Stimulated activated CD4-positive, alpha-beta T cell treated with anti-CD3 and anti-CD28 coated beads, TNF-alpha, amount 100 ng/mL, for 24 hours (primary cell): ENCODE measurements at places on chromosomes 12 and 14.

GRCh38 chr14:39322807-39323206 is 89.1 kb downstream of the MIA2 start:
- DNase-seq: no peak

GRCh38 chr12:76417116-76417515 is 68.9 kb upstream of the BBS10 start:
- DNase-seq: no peak

- DNase-seq: no peak
Measured at GRCh38 chr14:54189748-54190354, 207.0 kb upstream of the CDKN3 start.

GRCh38 chr14:28773861-28774691 is 7.5 kb downstream of the FOXG1 start:
- no peak for DNase-seq

DNA sequence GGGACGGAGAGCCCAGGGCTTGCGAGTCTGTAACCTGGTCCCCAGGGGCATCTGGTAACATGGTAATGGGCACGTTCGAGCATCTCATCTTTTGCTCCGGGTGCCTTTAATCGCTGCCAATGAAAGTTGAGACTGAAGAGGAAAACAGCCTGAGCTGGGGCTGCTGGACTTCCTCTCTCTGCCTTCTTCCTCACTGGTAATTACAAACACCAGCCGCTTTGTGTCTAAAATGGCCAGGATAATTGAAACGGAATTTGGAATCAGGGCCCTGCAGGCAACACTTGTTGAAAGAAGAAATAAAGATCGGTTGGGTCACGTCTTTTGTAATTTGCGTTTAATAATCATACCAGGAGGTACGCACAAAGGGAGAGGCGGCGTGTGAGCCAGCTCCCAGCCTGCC is 51.5 kb upstream of the GPATCH2L start:
- no peak for DNase-seq

DNA sequence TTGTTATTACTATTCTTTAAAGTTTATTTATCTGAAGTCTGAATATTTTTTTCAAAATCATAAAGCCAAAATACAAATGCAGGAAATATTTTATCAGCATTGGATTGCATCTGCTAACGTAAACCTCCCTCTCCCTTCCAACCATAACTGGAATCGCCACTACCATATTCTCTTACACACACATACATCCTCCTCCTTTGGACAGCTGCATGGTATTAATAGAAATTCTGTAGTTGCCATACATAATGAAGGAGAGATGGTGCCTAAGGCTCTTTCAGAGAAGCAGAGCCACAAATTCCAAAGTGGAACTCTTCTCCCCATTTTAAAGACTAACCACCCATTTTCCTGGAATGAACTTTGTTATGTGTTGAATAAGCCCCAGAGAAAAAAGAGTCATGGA is 352.7 kb downstream of the MDGA2 start:
- DNase-seq: no peak

DNA sequence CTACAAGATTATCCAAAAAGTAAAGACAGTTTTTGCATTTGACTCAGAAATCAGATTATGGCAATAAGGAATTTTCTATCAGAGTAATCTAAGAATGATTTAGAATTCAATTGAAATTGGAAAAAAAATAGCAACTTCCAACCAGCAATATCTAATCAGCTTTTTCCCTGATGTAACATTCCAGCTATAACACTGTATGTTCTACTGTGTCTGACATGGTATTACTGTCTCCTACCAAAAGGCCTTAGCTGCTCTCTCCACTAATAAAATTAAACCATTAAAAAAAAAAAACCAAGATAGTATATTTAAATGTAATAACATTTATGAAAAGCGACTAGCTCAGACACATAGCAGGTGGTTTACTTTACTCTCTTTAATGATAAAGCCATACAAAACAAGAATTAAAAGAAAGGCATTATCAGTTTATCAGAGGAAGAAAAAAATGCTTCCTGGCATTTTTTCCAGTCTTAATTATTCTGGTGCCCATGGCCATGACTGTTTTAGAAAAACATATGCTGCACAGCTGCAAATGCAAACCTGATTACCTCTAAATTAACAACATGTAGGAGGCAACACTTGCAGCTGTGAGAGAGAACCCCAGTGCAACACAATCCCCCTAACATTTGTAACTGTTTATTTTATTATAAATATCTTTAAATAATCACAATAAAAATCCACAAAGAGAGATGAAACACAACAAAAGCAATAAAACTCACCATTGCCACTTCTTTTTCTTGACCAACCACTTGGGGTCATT is 28.8 kb downstream of the PHLDA1 start:
- no peak for DNase-seq

DNA sequence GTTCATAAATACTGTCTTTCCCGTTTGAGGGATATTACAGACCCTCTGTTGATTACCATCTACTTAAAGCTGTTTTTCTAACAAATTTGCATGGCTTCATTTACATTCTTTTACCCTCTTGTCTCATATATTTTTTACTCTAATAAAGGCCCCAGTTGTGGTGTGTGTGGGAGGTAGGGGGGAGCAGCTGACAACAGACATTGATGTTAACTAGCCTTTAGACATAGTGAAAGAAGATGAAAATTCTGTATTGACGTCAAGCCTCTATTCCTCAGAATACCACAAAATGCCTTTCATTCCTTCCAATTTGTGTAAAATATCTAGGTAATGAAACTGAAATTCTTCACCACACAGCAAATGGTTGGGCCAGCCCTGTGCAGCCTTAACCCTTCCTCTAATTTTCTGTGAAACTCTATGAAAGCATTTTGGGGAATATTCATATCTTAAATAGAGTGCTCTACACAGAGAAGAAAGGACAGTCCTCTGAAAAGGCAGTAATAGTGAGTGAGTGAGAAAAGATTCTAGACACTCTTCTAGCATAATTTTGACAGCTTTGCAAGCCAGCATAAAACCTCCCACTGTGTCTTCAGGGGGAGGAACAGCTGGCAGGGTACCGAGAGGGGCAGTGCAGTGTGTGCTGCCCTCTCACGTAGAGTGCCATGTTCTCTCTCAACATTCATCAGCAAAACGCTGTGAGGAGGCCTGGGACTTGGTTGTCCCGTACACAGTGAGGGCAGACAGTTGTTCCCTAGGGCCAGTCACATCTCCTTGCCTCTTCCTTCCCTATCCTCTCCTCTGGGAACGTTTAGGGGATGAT is 20.1 kb upstream of the CERS5 start:
- DNase-seq: peak; percentile 17

DNA sequence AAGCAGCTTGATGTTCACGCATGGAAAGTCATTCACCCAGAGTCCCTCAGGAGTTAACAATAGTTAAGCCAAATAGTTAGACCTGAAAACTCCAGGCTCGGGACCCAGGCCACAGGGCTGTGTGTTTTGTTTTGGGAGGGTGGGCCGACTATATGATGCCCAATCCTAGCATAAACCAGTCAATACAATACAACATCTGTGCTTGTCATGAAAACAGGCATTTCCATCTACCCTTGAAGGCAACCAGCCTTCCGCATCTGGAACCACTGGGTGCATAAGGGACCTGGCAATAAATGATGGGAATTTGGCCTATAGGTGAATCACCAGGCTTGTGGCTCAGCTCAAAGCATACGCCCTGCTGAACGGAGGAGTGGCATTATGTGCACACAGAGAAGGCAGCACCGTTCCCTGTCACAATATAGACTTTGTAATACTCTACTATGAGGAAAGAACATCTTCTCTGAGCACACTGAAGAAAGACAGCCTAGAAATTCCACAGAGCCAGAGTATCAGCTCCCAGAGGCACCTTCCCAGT is 91.0 kb upstream of the FOXN3 start:
- DNase-seq: no peak

DNA sequence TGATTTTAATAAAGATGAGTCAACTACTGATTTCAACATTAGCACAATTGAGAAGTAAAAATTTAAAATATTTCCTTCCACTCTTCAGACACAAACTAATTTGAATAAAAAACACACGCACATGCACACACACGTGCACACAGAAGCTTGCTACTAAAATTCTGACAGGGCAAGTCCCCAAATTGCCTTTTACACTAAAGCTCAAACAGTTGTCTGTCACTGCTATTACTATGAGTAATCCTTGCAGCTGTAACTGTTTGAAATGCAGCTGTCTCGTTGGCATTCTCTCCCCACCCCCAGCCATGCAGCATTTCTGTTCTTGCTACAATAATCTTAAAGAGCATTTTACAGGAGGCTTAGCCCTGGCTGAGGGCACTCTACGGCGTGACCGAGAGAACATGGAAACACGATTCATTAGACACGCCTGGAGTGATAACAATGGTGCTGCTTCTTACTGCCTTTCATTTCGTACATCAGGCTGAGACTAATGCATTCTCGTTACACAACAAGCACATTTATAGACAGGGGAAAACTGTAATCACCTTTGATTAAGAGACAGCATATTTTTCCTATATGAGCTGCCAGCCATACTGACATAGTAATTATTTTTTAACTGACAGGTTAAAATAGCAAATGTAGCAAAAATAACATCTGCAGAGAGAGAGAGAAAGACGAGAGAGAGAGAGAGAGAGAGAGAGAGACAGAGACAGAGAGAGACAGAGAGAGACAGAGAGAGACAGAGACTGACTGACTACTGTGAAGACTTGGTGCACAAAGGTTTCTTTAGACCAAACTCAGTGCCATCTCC is 153.8 kb downstream of the MED13L start:
- DNase-seq: peak; percentile 8

DNA sequence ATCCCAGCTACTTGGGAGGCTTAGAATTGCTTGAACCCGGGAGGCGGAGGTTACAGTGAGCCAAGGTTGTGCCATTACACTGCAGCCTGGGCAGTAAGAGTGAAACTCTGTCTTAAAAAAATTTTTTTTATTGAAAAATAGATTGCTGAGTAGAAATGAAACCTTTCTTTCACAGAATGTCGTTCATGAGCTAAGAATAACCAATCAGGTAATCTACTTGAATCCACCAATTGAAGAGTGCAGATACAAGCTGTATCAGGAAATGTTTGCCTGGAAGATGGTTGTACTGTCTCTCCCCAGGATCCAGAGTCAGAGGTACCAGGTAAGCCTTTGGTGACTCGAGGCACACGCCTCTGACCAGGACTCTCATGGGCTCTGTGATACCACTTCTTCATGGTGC is 27.0 kb downstream of the DYNC1H1 start:
- no peak for DNase-seq

DNA sequence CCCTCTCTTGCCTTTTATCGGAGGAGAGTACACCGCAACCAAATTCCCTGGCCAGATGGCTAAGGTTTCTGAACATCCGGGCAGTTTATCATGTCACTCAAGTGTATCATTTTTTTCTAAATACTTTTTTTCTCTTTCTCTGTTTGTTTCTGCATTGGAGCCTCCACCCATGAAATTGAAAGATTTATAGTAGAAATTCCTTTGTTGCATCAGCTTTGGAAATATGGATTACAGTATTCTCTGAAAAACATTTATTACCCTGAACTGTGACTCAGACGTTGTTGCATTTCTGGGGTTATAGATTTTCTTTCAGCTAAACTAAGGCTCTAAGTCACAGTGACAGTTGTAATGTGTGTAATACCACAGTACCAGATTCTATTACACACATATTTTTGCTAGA is 187.0 kb downstream of the SPTSSA start:
- DNase-seq: no peak

DNA sequence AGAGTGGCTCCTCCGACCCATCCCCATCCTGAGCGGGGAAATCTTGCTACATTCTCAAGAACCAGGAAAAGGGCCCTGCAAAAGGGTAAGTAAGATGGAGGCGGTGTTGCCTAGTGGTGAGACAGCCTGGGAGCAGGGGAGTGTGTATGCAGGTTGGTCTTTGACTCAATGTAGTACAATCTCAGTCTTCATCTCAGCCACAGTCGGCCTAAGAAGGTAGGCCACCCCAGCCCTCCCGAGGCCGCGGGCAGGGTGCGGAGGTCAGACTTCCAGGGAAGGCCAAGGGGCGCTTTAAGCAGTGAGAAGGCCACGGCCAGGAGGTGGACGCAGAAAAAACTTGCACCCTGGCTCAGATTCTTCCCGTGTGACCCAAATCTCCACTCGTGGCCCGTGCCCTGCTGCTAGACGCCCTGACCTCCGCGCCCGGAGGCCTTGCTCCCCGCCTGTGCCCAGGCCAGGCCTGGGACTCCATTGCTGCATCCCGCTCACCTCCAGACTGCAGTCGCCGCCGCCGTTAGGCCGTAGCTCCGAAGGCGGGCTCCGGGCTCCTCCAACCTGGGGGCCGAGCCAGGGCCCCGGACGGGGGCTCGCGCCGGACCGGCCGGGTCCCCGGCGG is 435 bp downstream of the FOXM1 start:
- no peak for DNase-seq

DNA sequence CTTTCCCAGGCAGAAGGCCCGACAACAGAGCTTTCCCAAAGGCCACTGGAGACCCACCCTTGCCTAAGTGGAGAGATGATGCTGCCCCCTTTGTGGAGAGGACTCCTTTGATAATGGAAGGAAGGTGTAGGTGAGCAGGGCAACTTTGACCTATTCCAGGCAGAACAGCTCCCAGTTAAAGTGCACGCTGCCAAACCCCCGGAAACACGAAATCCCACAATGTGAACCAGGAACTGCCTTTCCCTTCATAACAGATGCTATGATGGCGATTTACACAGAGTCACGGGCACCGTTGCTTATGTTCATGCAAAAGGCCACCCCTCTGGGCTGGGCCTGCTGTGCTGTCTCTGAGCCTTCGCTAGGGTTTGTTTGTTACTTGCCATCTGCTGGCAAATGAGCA is 34.6 kb downstream of the PRIMA1 start:
- DNase-seq: no peak

DNA sequence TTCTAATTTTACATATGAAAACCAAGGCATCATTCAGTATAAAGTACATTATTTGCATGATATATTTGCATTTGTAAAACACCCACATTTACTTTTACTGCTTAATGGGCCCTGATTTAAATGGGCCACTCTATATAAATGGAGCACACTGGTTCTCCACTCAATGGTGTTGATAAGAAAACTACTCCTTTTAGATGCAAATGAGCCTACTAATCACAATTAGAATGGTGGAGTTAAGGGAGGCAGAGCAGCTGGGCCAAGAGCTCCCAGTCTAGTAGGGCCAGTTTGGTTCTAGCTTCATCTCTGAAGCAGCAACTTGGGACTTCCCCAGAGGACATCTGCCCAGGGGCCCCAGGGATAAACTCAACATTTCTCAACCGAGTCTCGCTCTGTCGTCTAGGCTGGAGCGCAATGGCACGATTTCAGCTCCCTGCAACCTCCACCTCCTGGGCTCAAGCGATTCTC is 120.7 kb downstream of the FOXN3 start:
- no peak for DNase-seq

DNA sequence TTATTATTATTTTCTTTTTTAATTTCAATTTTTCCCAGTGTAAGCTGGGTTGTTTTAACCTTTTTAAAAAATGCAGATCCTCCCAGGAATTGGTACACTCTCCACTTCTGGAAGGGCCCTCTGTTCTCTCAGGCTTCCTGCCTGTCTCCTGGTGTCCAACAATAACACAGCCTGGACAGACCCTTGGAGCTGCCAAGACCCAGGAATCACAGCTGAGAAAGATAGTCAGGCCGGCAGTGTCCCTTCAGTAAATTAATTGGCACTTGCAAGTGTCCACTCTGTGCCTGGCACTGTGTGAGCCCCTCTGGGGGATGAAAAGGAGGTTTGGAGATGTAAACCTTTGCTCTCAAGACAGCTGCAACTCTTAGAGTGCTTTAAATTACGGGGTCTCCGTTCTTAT is 113.3 kb downstream of the SMOC1 start:
- DNase-seq: no peak
